ENCODE measurements at places on chromosomes 11 and 22.

DNA sequence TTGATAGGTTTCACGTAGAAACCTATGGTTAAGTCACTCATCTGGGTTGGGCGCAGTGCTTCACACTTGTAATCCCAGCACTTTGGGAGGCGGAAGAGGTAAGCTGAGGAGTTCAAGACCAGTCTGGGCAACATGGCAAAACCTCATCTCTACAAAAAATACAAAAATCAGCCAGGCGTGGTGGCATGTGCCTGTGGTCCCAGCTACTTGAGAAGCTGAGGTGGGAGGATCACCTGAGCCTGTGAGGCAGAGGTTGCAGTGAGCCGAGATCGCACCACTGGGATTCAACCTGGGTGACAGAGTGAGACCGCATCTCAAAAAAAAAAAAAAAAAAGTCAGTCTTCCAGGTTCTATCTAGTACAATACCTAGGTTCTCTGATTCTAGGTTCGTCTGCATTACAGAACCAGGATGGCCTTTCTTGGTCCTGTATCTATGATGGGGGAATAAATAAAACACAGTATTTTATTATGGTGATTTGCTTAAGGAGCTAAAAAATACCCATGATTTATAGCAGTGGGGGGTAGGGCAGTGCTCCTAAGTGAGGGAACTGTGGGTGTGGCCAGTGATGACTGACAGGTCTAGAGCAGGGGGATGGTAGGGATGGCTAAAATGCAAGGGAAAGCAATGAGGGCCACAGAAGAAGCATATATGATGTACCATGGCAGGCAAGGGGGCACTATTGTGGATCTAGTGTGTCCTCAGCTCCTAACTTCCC, 65.5 kb upstream of the NUP160 start:
- no peak for DNase-seq

DNA sequence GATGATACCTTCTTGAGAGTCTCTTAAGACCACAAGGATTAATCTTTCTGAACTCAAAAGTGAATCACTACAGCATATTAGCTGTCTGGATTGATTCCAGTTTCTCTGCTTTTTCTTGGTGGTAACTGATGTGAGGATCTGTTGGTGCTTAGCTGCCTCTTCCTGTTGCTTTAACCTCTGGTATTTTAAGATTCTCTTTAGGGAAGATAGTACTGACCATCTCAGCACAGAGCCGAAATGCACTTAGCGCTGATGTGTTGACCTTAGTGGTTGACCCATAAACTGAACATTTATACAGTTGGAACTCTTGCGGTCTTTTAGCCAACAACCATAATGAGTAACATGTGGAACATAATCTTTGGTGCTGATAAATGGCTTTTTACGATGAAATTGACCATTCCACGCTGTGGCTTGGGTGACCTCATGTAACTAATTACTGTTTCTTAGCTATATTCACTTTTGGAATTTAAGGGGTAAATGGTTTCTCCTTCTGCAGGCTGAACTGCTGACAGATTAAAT, 33.7 kb downstream of the APLP2 start:
- no peak for DNase-seq

GRCh38 chr11:67256477-67257135, 9.7 kb upstream of the GRK2 start:
- DNase-seq: no peak

DNA sequence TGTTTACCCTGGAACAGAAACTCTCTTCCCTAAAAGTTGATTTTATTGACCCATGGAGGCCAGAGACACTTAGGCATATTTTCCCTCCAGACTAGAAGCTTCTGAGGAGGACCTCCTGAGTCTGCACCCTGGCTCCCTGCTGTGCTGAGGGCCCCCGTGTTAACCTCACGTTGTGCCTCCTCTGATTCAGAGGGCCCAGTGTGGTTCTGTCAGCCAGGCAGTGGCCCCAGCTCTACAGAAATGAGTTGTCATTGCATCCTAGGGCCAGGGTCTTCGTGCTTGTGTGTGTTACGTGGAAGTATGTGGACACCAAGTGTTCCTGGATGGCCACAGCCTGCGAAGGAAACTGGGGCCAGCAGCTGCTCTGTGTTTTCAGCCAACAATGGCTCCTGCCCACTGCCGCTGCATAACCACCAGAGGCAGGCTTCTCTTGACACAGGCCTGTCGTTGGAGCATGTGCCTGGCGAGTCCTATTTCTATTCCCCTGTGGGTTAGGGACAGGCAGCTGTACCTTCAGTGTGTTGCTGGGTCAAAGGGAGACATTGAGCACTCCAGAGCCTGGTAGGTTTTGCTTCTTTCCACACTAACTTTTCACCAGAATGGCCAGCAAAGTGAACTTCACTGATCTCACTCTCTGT, 44.5 kb downstream of the MED15 start:
- no peak for DNase-seq

DNA sequence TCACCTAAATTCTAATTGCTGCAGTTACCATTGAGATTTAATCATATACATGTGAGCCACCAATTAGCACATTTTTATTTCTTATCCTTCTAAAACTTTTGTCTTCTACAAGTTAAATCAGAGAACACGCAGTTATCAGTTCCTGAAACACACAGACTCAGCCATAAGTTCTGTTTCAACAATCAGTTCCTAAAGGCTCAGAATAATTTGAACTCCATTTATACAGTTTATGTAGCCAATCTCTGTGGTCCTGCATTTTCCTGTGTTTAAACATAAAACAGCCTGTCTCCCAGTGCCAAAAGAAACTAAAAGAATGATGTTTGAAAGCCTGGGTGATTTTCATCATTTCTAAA, 2.9 kb downstream of the PLAAT3 start:
- DNase-seq: no peak

DNA sequence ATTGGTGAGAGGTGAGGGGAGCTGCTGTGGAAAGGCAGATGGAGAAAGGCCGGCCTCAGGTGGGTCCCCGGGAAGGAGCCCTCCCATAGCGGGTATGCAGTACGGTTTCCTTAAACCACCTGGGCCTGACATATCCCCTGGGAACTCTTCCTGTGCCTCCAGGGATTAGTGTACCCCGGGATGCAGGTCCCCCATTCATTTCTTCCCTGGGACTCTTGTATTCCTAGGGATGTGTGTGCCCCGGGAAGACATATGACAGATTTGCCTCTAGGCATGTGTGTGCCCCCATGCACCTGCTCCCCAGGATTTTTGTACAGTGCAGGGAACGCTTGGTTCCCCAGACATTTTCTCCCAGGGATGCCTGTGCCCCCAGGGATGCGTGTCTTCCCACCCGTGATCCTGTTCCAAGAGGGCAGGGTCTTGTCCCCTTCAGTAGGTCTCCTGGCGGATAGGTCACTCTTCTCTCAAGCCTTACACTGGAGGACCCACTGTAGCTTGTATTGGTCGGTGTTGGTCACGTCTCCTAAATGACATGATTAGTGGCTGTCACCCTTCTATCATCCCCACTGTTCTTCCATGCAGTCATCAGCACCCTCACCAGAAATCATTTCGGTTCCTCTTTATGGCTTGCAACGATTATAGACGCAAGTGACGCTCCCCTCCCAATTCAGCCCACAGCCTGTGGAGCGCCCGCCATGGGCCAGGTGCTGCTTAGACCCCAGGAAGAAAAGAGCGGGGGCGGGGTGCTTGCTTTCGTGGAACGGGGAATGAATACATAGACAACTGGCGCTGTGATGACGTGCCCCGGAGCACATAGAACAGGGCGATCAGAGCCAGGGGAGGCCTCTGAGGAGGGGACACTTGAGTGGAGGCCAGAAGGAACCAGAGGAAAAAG, 1.3 kb downstream of the PARVB start:
- no peak for DNase-seq

DNA sequence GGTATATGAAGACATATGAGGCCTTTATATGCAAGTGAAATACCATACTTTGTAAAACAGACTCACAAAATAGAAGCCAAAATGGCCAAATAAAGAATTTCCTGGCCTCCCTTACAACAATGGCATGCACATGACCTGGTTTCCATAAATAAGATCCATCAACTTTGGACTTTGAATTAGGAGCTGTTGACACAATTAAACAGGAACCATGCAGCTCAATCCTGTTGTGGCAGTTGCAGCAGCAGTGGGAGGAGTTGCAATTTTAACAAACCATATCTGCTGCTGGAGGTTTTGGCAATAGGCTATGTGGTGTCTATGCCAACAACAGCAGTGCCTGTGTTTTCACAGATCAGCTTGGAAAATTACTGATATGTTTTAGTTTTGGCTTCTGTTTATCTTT, 818.6 kb downstream of the FAM181B start:
- DNase-seq: no peak

DNA sequence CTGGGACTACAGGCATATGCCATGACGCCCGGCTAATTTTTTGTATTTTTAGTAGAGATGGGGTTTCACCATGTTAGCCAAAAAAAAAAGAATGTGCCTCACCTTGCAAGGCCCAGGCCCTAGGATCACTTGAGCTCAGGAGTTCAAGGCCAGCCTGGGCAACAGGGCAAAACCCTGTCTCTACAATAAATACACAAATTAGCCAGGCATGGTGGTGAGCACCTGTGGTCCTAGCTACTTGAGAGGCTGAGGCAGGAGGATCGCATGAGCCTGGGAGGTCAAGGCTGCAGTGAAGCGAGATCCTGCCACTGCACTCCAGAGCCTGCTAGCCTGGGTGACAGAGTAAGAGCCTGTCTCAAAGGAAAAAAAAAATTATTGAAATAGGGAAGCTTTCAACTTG, 8.1 kb upstream of the LDHC start:
- no peak for DNase-seq

- no peak for DNase-seq
Observed at GRCh38 chr11:95247127-95247684, 16.2 kb upstream of the SESN3 start.

- no peak for DNase-seq
Observed at GRCh38 chr11:28900427-28900826, 792.2 kb downstream of the METTL15 start.

- no peak for DNase-seq
Observed at GRCh38 chr11:76275446-76275845, 69.1 kb upstream of the WNT11 start.

GRCh38 chr11:33942954-33943353, 51.1 kb upstream of the LMO2 start:
- no peak for DNase-seq

GRCh38 chr11:121422675-121423074, 29.4 kb upstream of the SORL1 start:
- no peak for DNase-seq

DNA sequence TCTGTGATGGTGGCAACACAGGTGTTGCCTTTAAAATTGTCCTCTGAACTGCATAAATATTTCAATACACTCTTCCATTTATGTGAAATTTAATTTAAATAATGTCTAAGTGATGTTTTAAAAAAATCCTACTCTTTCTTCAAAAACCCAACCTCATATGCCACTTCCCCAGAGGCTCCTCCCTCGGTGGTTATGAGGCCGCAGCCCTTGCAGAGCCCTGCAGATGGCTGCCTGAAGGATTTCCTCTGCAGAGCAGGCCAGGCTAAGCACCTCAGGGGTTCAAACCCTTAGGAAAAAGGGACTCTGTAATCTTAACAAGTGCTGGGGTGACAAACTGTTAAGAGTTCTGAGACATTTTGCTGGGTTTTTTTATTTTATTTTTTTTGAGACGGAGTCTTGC, 25.2 kb downstream of the MORC2 start:
- no peak for DNase-seq

- DNase-seq: no peak
Observed at GRCh38 chr11:95156916-95157541, 67.4 kb downstream of the ENDOD1 start.

- DNase-seq: no peak
Observed at GRCh38 chr11:94315664-94316063, 11.3 kb downstream of the IZUMO1R start.

DNA sequence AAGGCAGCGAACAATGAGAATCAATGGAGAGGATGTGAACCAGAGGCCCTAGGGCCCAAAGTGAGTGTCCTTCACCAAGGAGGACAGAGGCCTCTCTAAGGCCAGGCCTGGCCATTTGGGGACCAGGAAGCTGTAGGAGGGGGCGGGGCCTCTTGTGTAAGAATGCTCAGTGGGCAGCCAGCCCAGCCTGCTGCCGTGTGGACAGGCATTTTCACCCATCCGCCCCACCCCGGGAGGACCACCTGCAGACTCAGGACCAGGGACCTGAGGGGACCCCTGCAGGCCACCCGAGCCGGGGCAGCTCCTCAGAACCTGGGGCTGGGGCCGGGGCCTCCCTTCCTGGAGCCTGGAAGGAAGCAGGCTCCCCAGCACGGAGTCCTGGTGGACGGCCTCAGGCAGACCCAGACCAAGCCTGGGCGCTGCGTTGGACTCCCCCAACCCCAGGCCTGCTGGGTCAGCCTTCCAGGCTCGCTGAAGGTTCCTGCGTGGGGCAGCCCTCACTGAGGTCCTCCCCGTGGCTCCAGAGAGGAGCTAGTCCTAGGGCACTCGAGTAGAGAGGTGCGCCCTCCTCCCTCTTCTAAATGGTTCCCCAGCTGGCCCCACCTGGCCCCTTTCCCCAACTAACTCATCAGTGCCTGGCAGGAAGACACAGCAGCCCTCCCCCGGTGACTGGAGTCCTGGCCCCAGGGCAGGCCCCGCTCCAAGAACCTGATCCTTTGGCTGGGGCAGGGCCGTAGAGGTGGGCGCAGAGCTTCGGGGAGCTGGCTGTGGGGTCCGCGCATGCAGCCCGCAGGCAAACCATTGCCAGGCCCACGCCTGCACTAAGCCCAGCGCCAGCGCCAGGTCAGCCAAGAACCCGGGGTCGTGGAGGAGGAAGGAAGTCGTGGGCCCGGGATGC, 1.5 kb upstream of the TRABD start:
- no peak for DNase-seq

DNA sequence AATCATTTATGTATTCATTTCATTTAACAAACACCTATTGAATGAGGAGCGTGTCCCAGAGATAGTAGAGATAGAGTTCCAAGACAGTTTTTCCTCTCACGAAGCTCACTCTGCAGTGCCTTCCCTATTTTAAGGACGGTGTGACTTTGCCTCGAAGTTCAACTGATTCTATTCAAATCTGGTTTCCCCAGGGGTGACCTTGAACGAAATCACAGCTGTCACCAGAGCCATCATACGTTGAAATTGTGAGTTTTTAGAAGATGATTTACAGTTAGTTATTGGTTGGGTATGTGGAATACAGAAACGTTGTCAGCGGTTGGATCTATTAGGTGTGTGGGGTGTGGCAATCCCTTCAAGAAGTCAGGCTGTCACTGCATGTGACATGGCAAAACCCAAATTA, 33.9 kb upstream of the SESN3 start:
- DNase-seq: no peak

Measured in stimulated activated CD4-positive, alpha-beta T cell treated with anti-CD3 and anti-CD28 coated beads, Interleukin-1b, Interleukin-23, amount 100 ng/mL, for 24 hours (primary cell).